ENCODE measurements at places on chromosomes 16 and 17. TPM values are rescaled to one million over a fixed set of nuclear protein-coding genes. Genes with fewer than 3 reads are reported as not detected.

DNA sequence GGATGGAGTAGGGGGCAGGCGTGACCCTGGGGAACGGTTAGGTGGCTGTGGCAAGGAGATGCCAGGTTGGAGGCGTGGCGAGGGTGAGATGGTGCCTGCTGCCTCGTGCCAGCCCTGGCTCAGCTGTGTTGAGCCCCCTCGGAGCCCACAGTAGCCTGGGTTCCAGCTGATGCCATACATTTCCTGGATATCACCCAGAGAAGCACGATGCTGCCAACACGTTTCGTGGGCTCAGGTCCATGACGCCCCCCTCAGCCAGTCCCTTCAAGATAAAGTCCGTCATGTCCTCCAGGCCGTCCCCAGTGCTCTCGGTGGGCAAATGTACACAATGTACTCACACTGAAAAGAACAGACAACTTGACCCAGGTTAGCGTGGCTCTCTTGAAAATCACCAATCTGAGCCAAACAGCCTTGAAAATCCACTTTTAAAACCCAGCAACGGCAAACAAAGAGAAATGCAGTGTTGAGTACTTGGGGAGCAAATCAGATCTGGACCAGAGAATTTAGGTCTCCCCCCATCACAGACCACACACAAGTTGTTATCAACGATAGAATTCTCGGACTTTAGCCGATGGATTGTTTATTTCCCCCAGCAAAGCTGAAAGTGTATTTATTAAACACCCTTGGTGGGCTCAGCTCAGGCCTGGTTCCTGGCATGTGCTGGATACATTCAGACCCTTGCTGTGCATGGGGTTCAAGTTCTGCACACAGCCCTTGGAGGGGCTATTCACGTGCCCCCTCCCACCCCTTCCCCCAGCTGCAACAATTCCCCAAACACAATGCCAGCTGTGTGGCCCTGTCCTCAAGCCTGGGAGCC, 102.8 kb upstream of the PLCG2 start:
- H3K36me3 ChIP-seq, result no peaks in the 10 kb centered on the region
- DNase-seq, result peak; percentile 88
- H3K4me1 ChIP-seq, result peaks cover 74% of the 10 kb centered on the region
- H3K4me3 ChIP-seq, result no peak overlapping the region
- H3K27ac ChIP-seq, result peak overlapping the region; percentile 89
- H3K27me3 ChIP-seq, result no peaks in the 10 kb centered on the region

DNA sequence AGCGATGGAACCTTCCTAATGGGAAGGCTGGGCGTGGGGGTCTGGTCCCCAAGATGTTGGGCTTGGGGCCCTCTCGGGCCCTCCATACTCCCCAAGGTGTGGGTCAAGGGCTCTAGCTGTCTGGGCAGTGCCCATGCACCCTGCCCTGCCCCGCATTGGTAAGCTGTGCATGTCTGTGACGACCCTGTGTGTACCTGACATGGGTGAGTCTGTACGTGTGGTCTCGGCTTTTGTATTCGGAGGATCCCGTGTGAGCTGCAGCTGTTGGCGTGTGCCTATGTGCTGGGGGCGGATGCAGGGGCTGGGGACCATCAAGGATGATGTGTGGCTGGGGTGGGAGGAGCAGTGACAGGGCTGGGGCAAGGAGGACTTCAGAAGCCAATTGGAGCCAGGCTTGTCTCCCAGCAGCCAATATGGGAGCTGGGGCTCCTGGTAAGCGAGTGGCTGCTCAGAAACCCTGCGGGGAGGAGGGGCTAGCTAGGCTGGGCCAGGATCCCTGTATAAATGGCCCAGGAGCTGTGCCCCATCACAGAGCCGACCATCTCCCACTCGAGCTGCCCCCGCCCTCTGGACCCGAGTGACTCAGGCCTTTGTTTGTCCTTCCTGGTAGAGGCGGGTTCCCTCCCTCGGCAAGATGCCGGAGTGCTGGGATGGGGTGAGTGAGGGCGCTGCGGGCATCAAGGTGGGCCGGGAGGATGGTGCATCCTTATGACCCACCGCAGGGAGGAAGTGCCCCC, at the start of gene NDRG4:
TSS of gene NDRG4 (plus strand) at position 529 of the 737 bp plus-strand sequence. CDS start at position 635, 106 bp downstream.
- no peak within 1 kb of the TSS for H3K27ac ChIP-seq
- no peaks in the 10 kb centered on the region for H3K27me3 ChIP-seq
- DNase-seq, result no peak
- H3K4me3 ChIP-seq, result no peak within 1 kb of the TSS
- peaks cover 5% of the 10 kb centered on the region for H3K4me1 ChIP-seq
- H3K36me3 ChIP-seq, result no peaks in the 10 kb centered on the region

DNA sequence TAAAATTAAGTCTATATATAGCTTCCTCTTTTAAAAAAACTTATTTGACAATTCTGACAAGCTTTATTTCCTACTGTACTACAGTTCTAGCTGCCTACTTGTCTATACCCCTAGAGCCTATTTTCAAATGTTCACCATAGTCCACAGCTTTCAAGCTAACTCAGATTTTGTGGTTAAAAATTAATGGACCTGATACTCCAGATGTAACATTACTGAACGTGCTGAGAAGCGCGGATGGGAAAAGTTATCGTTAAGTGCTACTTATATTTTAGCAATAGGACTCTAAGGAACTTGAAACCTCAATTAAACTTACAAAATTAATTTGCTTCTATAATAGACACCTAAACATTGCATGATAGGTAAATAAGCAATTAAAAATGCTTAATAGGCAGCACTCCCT, 31.2 kb downstream of the GNA13 start:
- H3K4me1 ChIP-seq, result peaks cover 32% of the 10 kb centered on the region
- no peak for DNase-seq
- H3K4me3 ChIP-seq, result no peak overlapping the region
- H3K36me3 ChIP-seq, result no peaks in the 10 kb centered on the region
- H3K27me3 ChIP-seq, result no peaks in the 10 kb centered on the region

DNA sequence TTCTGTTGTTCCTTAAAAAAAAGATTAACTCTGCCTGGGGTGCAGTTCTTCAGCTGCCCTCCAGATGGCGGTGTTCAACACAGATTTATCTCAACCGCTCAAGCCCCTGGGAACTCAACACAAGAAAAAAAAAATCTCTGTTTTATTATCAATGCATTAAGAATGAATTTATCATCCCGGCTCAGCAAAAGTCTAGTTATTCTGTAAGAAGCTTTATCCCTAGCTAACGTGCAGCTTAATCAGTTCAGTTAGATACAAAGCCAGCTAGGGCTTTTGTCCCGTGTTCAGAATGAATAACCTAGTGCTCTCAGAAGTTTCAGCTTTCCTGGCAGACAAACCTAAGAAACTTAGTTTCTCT, 475.9 kb upstream of the CCL2 start:
- no peaks in the 10 kb centered on the region for H3K4me1 ChIP-seq
- peak; percentile 32 for DNase-seq
- H3K4me3 ChIP-seq, result no peak overlapping the region
- H3K27ac ChIP-seq, result no peak overlapping the region
- H3K36me3 ChIP-seq, result no peaks in the 10 kb centered on the region

- DNase-seq, result peak; percentile 64
- no peaks in the 10 kb centered on the region for H3K27me3 ChIP-seq
- peaks cover 19% of the 10 kb centered on the region for H3K4me1 ChIP-seq
- peak overlapping the region; percentile 34 for H3K27ac ChIP-seq
- no peak overlapping the region for H3K4me3 ChIP-seq
- no peaks in the 10 kb centered on the region for H3K36me3 ChIP-seq
Measured at GRCh38 chr17:76427501-76428231, 25.3 kb downstream of the UBE2O start.

DNA sequence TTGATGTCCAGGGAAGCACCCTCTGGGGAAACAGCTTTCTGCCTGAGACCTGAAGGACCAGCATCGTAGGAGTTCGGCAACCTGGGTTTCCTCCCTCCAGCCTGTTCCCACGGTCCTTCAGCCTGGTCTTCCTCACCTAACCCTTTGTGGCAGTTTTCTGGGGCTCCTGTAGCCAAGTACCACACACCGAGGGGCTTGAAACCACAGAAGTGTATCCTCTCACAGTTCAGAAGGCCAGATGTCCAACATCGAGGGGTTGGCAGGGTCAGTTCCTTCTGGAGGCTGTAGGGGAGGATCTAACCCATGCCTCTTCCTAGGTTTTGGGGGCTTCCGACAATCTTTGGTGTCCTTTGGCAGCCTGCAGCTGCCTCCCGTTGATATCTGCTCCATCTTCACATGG, 381.0 kb upstream of the TNRC6C start:
- no peaks in the 10 kb centered on the region for H3K27me3 ChIP-seq
- DNase-seq, result no peak
- H3K27ac ChIP-seq, result no peak overlapping the region

Gene KRT33A
- total RNA-seq, result not detected

DNA sequence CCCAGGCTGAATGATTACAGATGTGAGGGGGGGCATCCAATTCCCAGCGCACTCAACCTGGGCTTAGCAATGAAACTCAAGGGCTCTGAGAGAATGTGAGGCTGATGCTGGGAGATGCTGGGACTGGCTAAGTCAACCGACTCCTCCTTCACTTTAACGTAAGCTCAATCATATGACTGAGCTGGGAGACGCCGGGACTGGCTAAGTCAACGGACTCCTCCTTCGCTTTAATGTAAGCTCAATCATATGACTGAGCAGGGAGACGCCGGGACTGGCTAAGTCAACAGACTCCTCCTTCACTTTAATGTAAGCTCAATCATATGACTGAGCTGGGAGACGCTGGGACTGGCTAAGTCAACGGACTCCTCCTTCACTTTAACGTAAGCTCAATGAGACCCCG, 179.4 kb downstream of the VPS53 start:
- no peak for DNase-seq
- no peak overlapping the region for H3K27ac ChIP-seq
- no peaks in the 10 kb centered on the region for H3K27me3 ChIP-seq
- H3K4me3 ChIP-seq, result no peak overlapping the region
- H3K36me3 ChIP-seq, result peaks cover 8% of the 10 kb centered on the region

DNA sequence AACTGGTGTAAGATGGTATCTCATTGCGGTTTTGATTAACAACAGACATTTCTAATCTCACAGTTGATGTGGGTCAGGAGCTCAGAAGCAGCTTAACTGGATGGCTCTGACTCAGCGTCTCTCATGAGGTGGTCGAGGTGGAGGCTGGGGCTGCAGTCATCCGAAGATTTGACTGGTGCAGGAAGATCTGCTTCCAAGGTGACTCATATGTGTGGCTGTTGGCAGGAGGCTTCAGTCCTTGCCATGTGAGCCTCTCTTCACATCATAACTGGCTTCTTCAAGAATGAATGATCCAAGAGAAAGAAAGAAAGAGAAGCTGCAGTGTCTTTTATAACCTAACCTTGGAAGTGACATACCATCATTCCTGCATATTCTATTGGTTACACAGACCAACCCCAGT, 376.1 kb downstream of the SEC14L1 start:
- no peak for DNase-seq
- no peaks in the 10 kb centered on the region for H3K36me3 ChIP-seq
- H3K27ac ChIP-seq, result no peak overlapping the region
- no peak overlapping the region for H3K4me3 ChIP-seq
- H3K4me1 ChIP-seq, result no peaks in the 10 kb centered on the region

- no peaks in the 10 kb centered on the region for H3K4me1 ChIP-seq
- H3K27me3 ChIP-seq, result no peaks in the 10 kb centered on the region
- H3K36me3 ChIP-seq, result no peaks in the 10 kb centered on the region
- H3K27ac ChIP-seq, result no peak overlapping the region
- no peak overlapping the region for H3K4me3 ChIP-seq
Measured at GRCh38 chr17:72234985-72235384, 114.2 kb downstream of the SOX9 start.

Gene PSMD12
- total RNA-seq, result 25.7 TPM

- H3K36me3 ChIP-seq, result no peaks in the 10 kb centered on the region
- no peaks in the 10 kb centered on the region for H3K27me3 ChIP-seq
- H3K27ac ChIP-seq, result no peak overlapping the region
- no peaks in the 10 kb centered on the region for H3K4me1 ChIP-seq
Measured at GRCh38 chr17:6377906-6378305, 57.0 kb downstream of the AIPL1 start.

Gene UMOD
- total RNA-seq, result not detected

Gene HBQ1
- not detected for total RNA-seq

Gene CA4
- 56.5 TPM for total RNA-seq

- H3K36me3 ChIP-seq, result no peaks in the 10 kb centered on the region
- no peak overlapping the region for H3K27ac ChIP-seq
- no peaks in the 10 kb centered on the region for H3K4me1 ChIP-seq
- no peak for DNase-seq
Measured at GRCh38 chr17:33667052-33667509, 374.0 kb upstream of the ASIC2 start.

GRCh38 chr17:74952431-74953133, 16.9 kb downstream of the OTOP3 start:
- no peak overlapping the region for H3K4me3 ChIP-seq
- no peaks in the 10 kb centered on the region for H3K27me3 ChIP-seq
- no peaks in the 10 kb centered on the region for H3K36me3 ChIP-seq
- no peak overlapping the region for H3K27ac ChIP-seq

GRCh38 chr17:7893187-7893880, 4.7 kb downstream of the CHD3 start:
- H3K36me3 ChIP-seq, result peaks cover 53% of the 10 kb centered on the region
- H3K4me1 ChIP-seq, result peaks cover 15% of the 10 kb centered on the region
- H3K4me3 ChIP-seq, result no peak overlapping the region
- no peak overlapping the region for H3K27ac ChIP-seq
- H3K27me3 ChIP-seq, result no peaks in the 10 kb centered on the region

- peaks cover 7% of the 10 kb centered on the region for H3K36me3 ChIP-seq
- H3K27ac ChIP-seq, result no peak overlapping the region
- DNase-seq, result no peak
- no peaks in the 10 kb centered on the region for H3K27me3 ChIP-seq
Measured at GRCh38 chr17:51261024-51261963, 948 bp downstream of the UTP18 start.

DNA sequence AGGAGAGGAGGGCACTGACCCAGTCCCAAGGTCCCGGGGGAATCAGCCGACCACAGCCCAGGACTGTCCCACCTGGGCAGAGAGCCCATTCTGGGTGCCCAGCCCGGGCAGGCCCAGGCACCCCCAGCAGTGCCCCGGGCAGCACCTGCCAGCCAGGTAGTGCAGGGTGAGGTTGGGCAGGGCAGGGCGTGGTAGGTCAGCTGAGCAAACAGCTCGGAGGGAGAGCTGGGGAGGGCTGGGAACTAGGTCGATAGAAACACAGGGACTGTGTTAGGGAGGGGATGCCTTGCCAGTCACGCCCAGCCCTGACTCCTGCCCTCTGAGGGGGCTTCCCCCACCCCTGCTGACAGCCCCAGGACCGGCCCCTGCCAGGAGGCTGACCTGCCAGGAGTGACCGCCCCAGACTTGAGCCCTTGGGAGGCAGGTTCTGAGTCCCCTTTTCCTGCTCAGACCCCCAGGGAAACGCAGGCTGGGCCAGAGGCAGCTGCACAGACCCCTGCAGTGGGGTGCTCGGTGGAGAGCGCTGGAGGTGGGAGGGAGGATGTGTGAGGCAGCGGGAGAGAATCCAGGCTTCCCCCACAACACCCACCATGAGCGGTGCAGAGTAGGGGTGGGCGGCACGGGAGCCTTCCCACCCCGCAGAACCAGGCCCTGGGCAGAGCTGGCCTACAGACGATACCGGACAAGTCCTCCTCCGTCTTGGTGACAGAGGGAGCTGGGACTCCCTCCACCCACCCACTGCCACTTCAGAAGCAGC, 4.7 kb downstream of the HS3ST6 start:
- H3K27me3 ChIP-seq, result no peaks in the 10 kb centered on the region
- no peak overlapping the region for H3K27ac ChIP-seq
- H3K4me3 ChIP-seq, result no peak overlapping the region
- no peak for DNase-seq

Measured in thyroid gland (tissue), 4 donors.